Stimulated activated CD8-positive, alpha-beta memory T cell treated with anti-CD3 and anti-CD28 coated beads, Interleukin-15, amount 100 ng/mL, for 4 hours (primary cell): ENCODE measurements at places on chromosomes 7 and 10.
A peak's percentile ranks its signal among the peaks of the same experiment; 100 is the strongest.

DNA sequence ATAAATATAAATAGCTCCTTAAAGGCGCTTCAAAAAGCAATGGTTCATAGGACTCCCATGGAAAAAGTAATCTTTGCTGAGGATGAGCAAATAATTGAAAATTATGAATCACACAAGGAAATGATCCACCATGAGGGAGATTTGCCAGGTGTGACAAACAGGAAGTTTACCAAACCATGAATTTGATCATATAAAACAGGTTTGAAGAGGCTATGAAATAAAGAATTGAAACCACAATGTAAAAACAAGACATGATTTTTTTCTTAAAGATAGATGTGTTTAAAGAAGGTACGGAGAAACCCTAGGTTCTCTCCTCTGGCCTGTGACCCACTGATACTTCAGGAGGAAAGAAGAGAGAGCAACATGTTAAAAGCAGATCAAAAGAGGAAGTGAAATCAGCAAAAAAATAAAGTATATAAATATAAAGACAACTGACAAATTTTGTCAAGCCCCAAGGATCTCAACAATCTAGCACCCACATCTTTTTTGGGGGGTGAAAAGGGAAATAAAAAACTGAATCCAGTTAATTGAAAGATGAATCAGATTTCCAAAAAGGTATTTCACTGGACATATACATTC is 111.3 kb upstream of the ASAH2 start:
- no peak for DNase-seq

GRCh38 chr7:21754963-21755362 is 190.7 kb downstream of the CDCA7L start:
- no peak for DNase-seq

DNA sequence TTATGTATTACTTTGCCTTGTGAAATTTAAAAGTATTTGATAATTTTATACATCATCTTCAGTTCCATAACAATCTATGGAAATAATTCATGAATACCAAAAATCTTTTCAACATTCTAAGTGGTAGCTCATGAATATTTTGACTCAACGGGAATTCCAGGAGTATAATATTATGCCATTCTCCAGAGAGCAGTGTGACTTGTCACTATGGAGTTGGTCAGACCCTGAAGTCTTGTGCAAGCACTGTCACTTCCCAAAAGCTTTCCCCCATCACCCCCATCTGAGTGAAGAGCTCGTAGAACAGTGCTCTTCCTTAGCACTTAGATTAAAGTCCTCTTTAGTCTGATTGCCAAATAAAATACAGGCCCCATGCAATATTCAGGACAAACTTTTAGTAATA is 29.4 kb upstream of the CCNJ start:
- no peak for DNase-seq

DNA sequence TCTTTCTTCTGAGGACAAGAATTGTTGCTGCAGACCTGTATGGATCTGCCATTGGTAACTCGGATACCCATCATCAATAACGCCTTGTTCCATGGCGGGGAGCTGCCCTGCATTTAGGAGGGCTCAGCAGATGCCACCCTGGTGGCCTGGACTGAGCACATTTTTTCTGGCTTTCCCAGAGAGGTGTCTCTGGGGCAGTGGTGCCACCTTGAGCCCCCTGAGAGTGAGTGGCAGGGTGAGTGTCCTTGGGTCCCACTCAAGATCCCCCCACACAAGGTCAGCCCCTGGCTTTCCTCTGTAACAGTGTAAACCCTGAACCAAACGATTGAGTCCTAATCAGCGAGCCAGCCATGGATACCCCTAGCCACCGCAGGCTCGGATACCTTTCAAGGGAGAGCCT is 258.6 kb downstream of the GLRX3 start:
- no peak for DNase-seq

- DNase-seq = no peak
Observed at GRCh38 chr10:133306941-133307379, 1.7 kb downstream of the TUBGCP2 start.

- DNase-seq = no peak
Observed at GRCh38 chr10:122499491-122499941, 38.2 kb downstream of the HTRA1 start.

- DNase-seq = peak; percentile 30
Observed at GRCh38 chr10:69092959-69093850, 5.3 kb downstream of the SRGN start.

DNA sequence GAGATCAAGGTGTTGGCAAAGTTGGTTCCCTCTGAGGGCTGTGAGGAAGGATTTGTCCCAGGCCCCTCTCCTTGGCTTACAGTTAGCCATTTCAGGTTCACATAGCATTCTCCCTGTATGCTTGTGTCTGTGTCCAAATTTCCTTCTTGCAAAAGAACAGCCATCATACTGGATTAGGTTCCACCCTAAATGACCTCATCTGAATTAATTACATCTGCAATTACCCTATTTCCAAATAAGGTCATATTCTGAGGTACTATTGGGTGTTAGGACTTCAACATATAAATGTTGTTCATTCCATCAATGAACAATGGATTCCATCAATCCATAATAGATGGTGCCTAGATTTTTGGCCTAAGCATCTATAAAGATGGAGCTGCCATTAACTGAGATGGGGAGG is 16.2 kb upstream of the LRRC17 start:
- no peak for DNase-seq

GRCh38 chr10:131979821-131980270 is 1.9 kb downstream of the BNIP3 start:
- no peak for DNase-seq

GRCh38 chr7:92296880-92297445 is 51.2 kb downstream of the ANKIB1 start:
- DNase-seq = no peak

GRCh38 chr7:158617737-158618128 is 30.1 kb upstream of the PTPRN2 start:
- DNase-seq = no peak

DNA sequence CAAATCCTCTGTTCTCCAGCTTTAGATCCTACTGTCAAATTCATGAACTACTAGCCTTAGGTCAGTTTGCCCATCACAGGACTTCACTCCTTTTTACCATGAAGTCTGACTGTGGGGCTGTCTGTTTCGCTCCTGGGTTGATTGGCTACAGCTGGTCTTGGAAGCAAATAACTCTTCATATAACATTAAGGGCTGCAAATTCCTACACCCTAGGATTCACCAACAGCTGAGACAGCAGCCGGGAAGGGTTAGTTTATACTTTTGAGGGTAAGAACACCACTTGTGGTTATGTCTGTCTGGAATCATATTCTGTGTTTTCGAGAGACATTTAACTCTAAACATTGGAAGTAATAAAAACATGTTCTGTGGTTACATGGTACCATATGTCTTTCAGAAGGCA is 55.9 kb upstream of the KIAA1217 start:
- no peak for DNase-seq

DNA sequence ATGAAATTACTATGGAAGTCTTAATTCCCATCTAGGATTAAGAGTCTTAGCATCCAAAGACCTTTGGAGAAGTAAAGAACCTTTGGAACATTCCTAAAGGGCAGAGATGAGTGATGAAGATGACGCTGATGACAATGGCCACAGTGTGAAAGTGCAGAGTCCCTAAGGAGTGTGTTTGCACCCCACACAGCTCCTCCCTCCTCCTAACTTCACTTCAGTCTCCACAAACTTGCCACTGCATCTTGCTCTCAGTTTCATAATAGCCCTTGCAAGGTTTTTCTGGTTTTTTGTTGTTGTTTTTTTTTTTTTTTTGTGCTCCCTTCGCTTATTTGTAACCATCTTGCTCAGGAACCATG is 117.5 kb upstream of the ANLN start:
- no peak for DNase-seq

DNA sequence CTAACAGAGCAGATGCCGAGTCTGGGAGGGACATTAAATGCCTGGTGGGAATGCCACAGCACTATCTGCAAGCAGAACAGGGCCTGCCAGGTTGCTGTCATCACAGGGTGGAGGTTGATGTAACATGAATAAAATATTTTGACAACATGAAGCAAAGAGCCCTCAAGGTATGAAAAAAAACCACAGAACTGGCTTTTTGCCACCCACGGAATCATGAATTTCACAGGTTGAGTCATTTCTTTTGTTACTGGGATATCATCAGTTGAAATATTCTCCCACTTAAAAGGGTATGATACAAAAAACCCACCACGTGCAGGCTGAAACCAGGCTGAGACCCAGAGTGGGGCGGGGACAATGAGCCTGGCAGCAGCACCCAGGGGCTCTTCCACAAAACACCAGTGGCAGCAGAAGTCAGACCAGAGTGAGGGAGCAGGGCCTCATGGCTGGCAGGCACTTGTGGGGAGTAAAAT is 220.1 kb downstream of the TNS3 start:
- no peak for DNase-seq

DNA sequence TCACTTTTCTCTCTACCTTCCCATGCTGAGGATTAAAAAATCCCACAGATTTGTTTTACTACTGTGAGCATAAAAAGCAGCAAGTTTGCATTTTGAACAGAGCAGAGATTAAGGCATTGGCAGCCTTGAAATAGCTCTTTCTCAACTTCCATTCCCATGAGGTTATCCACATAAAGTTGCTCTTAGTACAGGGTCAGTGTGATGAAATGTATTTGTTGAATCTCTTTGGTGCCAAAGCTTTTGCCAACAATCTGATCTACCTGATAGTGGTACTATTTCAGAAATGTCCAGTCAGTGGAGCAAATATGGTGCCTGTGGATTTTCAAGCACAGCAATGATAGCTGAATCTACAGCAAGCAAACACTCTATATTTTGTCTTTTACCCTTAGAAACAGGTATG is 254.8 kb downstream of the INHBA start:
- no peak for DNase-seq

- no peak for DNase-seq
Observed at GRCh38 chr7:143040209-143040715, 11.9 kb upstream of the OR6V1 start.

DNA sequence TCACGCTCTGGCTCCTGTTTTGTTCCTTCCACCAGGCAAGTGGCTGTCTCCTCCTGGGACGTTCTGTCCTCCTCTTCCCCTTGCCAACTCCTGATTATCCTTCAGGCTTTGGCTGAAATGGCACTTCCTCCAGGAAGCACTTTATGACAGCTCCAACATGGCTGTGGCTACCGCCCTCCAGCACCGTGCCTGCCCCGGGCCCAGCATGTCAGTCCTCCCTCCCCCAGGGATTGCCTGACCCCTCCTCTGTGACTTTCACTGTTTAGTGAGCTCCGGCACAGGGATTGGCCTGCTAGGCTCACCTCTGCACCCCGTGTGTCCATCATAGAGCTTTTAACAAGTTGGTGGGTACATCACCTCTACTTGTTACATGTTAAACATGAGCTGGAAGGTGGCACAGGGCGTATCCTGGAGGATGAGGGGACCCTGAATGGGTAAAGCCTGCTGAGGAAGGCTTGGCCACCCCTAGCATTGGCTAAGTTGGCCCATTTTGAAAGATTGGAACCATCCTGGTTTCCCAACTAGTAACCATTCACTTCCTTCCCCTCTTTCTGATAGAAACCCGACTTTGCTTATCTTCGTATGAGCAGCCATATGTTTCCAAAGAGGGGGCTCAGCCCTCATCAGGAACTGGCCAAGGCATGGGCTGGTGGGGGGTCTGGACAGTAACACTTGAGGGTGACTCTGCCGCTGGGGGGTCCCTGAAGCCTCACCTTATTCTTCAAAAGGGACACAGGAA is 10.5 kb upstream of the ADAMTS14 start:
- DNase-seq = no peak

GRCh38 chr7:149460493-149461277 is at the start of gene ZNF777:
ZNF777 (minus strand) TSS chr7:149461062; CDS start chr7:149456022, 5,040 bp downstream.
- peak; percentile 56 for DNase-seq

DNA sequence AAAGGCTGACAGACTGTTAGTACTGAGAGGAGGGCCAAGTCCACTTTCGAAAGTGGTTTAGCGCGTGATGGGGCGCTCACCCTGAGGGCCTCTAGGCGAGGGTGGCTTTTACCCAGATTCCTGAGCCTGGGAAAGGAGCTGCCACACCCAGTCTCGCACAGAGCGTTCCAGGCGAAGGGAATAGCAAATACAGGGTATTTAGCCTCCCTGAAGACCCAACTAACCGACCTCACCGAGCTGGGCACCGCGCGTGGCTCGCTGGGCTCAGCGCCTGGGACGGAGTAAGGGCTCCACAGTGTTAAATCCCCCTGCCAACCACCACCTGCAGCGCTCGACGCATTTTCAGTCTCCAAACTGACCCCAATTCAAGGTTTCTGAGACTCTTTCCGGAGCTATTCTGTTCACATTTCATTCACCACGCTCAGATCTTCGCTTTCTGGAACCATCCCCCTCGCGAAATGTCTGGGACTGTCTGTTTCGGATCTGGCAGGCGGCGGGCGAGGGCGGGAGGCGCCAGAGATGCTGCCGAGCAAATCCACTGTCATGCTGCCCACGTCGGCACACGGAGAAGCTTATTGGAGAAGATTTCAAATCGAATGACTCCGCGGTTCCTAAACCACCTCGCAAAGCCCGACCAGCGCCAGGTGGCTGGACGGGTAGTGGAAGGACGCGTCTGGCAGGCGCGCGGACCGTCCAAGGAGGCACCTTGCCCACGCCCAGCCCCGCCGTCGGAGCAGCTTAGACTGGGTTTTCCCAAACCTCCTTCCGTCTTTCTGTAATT is 1.4 kb upstream of the OSBPL3 start:
- no peak for DNase-seq

DNA sequence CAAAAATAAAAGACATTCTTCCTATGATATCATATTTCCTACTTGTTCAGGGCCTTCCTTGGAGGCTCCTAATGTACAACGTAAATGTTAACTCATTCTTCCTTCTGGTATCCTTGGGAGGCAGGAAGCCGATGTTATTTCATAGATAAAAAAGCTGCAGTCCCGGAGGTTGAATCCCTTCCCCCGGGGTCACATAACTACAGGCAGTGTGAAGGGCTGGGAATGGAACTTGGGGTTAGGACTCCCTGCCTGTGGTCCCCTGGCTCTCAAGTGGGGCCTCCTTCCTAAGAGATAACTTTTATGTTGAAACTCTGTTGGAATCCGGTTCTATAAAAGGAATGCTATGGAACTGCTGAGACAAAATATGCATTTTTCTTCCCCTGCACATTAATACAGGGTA is 14.9 kb upstream of the CCDC3 start:
- DNase-seq = no peak

DNA sequence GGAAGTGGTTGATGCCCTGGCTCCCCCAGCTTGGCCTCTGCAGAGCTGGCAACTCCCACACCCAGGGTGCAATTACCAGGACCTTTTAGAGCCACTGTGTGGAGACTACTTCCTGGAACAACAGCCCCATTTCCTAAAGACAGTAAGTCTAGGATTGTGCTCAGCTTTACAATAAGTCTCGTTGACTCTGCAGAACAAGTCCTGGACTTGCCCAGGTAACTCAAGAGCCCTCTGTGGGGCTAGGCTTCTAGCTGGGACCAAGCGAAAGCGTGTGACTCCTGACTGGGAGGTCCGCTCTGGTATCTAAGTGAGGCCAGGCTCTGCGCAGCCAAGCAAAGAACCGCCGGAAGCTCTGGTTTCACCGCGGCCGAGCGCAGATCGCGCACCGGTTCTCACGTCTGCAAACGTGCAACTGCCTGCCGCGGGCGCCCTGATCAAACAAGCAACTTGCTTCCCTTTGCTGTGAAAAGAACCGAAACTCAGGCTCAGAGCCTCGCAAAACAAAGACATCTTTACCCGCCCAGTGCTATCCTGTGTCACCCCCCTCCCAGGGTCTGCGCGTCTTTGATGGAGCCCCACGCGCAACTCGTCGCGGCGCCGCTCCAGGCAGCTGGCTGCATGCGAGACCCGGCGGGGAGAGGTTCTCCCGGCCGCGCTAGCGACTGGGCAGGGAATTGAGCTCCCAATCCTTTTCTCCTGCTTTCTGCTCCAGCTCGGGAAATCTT is 4.4 kb upstream of the PDLIM1 start:
- DNase-seq = no peak
